Stimulated activated CD4-positive, alpha-beta T cell treated with anti-CD3 and anti-CD28 coated beads, Interleukin-1b, Interleukin-23, amount 100 ng/mL, for 4 hours (primary cell): ENCODE measurements at places on chromosomes 3 and 15.

- peak; percentile 67 for DNase-seq
Measured at GRCh38 chr15:43776718-43777266, at the start of gene ELL3. Gene ELL3, minus strand, starts transcription at chr15:43776966. Its CDS starts 65 bp downstream, at chr15:43776901.

DNA sequence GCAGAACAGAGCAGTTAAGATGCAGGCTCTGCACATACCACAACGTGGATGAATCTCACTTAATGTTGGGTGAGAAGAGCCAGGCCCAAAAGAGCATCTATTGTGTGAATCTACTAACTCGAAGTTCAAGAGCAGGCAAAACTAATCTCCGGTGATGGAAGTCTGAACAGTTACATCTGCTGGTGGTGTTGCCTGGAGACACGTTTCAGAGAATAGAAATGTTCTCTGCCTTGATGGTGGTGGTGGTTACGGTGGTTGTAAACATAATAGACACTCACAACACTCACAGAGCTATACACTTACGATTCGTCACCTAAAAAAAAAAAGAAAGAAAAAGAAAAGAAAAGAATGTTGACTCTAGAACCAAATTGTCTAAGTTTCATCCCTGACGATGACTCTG lies 86.8 kb downstream of the LIPC start:
- DNase-seq: no peak

- no peak for DNase-seq
Measured at GRCh38 chr3:13462822-13463221, 17.3 kb upstream of the HDAC11 start.

DNA sequence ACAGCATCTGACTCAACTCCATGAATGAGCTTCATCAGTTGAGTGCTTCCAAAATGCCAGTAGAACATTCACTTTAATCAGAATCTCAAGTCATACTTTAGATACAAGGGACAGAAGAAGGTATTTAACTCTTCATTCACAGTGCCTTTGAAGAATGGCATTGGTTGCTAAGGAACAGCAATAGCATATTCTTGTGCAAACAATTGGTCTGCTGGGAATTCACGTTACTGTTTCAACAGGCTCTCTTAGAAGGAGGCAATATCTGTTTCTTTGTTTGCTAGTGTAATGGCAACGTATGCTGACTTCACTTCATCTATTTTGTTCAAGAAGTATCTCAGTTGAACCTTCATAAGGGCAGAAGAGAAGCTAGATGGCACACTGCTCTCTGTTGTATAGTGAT lies 113.9 kb downstream of the TMEM108 start:
- no peak for DNase-seq

- no peak for DNase-seq
Measured at GRCh38 chr15:39478996-39479395, 101.9 kb upstream of the THBS1 start.

DNA sequence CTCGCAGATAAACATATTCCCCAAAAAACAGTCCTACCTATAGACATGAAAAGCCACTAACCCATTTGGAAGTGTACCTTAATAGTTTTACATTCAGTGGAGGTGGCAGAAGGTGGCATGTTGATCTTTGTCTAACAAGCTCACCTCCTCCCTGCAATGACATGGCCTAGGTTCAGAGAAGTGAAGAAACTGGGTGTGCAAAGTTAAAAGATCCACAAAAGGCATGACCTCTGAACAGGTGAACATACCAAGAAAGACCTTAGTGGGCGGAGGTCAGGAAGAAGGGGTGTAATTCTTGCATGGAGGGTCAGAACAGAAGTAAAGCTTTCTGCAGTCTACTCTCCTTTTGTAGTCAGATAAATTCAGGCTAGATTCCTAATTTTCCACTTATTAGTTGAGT lies 822 bp downstream of the MRPL3 start:
- no peak for DNase-seq
